ENCODE measurements at places on chromosomes 2 and 18.

DNA sequence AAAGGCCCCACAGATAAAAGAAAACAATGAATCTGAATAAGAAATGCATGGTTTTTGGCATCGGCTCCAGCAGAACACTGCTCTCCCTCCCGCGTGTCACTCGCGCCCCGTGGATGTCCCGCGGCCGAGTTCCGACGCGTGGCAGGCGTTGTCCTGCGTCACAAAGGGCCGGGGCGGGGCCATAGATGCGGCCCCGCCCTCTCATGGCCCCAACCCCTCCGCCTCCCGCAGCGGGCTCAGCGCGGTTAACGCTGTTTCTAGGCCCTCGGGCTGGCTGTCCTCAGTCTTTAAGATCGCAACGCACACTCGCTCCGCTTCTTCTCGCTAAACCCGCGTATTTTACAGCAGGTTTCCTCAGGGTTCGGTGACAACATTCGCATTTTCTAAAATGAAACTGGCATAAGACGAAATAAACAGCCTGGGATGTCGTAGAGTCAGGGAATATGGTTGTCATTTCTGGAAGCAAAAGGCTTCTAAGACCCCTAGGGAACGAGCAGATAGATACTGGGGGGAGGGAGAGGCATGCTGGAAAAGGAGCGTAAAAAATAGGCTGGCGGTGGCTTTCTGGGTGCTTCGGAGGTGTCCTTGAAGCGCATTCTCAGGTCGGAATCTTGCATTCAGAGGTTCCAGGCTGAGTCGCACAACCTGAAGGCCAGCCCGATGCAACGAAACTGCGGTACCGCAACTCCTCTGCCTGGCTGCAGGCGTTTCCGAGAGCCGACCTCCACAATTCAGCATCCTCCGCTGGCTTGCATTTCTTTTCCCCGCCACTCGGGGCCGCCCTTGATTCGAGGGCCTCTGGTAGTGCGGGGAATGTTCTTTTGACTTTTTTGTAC lies at the start of gene FKBP7:
Gene FKBP7, minus strand, starts transcription at position 162 of the 836 bp plus-strand sequence. Its CDS starts 101 bp downstream, at position 61.
- peak; percentile 95 for DNase-seq

GRCh38 chr2:68091439-68092034 lies 28.7 kb upstream of the C1D start:
- no peak for DNase-seq

DNA sequence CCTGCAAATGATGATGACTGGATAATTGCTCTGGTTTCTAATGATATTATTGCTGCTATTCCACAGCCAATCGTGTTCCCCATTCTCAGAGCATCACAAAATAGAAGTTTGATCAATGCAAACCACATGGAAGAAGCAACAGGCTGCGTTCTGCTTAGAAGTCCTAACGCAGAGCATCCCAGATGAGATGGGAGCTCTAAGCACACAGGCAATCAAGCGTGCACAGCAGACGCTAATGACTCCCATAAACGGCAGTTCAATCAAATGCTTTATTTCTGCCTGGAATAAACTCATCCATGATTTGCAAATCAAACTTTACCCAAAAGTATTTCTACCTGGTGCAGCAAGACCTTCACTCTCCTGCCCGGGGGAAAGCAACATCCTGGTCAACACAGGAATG lies 304.2 kb downstream of the FBXO15 start:
- no peak for DNase-seq

DNA sequence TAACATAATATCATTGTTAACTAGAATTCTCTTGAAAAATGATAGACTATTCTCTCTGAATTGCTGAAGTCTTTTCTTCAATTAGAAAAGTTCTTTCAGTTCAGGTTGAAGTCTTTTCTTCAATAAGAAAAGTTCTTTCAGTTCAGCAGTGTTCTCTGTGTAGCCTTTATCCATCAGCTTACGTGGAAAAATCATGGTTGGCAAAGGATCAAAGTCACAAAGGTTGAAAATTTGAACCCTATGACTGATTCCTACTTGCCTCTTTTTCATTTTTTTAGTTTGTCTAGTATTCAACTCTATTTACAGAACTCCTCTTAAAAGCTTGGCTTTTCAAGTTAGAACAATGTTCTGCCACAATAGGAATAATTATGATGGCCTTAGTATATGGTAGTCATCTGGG lies 25.8 kb downstream of the CAVIN2 start:
- no peak for DNase-seq
